ENCODE measurements at places on chromosomes 4 and X.
A peak's percentile ranks its signal among the peaks of the same experiment; 100 is the strongest.

DNA sequence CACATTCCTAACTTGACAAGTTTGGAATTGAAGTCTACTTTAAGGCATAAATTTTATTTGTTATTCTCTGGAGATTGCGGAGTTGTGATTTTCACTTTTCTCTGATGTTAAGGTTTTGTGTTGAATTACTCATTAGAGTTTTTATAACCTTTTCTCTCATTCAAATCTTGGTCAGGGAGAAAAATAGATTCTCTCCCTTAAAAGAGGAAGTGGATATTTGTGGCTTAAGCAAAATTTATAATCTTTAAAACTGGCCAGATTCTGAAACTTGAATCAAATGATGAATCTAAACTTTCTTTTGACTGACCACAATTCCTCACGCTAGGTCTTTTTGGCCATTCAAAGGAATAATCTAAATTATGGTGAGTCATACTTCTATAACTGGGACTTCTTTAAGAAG is 361.4 kb downstream of the TEX13C start:
- DNase-seq, result no peak

- DNase-seq, result no peak
Measured at GRCh38 chr4:168509786-168510185, 12.9 kb downstream of the PALLD start.

DNA sequence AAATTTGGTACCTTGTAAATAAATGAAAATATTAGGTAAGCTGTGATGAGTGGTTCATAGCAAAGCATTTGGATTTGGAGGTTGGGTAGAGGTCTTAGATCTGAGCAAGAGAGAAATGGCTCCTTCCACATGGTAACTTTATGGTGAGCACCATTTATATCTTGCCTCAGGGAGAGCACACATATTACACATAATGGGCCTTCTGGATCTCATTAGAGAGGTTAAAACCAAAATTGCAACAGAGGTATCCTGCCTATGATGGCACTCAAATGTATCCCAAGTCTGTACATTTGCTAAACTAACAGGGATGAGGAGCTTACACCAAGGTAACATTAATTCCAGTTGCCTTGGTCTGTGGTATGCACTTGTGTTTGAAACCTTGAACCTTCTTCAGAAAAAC is 87.1 kb upstream of the PUDP start:
- no peak for DNase-seq

DNA sequence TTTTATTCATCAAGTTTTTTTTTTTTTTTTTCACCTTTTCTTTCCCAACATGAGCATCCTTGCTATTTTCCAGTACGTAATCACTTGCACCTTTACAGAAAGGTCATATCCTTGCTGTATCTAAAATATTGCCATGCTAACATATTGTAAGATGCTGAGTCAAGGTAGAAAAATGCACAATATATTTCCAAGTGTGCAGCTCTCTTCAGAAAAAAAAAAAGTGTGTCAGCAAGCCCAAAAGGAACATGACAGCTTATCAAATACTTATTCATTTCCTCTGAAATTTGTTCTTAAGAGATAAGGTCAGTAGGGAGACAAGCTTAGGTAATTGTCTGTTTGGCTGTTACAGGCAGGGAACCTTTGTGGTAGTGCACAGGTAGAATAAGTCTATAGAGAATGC is 27.0 kb downstream of the SH2D1A start:
- no peak for DNase-seq

DNA sequence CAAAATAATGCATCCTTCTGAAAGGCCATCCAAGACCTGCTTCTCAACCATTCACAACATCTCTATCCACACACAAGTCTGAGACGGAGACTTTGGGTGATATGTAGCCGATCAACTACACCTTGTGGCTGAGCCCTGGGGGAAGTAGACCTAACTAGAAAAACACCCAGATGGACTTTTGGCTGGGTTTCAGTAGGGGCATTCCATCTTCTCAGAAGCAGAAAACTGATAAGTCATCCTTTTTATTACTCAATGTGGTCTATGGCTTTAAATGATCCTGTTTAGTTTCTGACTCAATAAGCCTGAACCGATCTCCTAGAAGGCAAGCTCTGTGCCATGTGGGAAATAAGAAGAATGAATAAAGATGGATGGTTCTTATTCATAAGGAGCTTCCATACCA is 82.5 kb upstream of the AFF2 start:
- no peak for DNase-seq

DNA sequence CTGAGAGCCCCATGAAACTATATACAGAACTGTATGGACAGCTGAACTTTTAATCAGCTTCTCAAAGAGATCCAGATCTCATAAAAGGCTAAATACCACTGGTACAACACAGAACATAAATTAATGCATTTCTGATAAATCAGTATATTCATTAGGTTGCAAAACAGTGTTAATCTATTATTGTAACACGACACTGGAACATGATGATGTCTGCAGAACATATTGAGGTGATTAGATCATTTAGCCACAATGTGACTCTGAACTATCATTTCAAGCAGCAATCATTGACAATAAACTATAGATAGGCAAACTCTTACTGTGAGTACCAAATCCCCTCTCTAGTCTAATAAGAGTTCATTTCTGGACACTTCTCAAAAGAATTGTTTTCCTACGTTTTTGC is 50.3 kb downstream of the GASK1B start:
- DNase-seq, result no peak

GRCh38 chr4:143721317-143721716 is 20.8 kb upstream of the FREM3 start:
- DNase-seq, result no peak

GRCh38 chrX:133369065-133369464 is 46.2 kb downstream of the GPC4 start:
- no peak for DNase-seq

- no peak for DNase-seq
Measured at GRCh38 chr4:81807386-81807785, 335.7 kb upstream of the RASGEF1B start.

DNA sequence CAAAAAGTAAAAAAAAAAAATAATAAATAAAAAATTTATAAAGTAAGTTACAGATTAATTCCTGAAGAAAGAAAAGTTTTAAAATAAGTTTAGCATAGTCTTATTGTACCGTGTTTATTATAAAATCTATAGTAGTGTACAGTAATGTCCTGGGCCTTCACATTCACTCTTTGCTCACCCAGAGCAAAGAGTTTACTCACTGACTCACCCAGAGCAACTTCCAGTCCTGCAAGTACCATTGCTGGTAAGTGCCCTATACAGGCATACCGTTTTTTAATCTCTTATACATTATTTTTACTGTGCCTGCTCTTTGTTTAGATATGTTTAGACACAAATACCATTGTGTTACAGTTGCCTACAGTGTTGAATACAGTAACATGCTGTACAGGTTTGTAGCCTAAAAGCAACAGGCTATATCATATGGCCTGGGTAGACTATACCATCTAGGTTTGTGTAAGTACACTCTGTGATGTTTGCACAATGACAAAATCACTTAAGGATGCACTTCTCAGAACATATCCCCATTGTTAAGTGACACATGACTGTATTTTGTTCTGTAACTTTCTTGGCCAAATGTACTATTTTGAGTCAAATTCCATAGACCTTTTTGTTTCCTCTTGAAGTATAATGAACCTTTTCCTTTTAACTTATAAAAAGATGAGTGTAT is 199.0 kb upstream of the NUDT6 start:
- no peak for DNase-seq

DNA sequence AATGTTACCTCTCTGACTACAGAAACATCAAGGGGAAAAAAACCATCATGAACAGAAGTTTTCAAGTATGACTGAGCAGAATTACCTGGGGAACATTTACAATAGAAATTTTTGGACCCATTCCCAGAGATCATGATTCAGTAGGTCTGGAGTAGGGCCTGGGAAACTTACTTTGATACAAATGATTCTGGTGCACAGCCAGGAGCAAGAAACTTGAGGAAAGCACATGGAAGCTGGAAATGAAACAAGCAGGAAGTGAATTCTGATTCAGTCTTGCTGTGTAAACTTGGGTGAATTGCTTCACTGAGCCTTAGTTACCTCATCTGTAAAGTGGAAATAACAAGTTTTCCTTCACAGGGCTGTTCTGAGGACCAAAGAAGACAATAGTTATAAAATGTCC is 192.5 kb upstream of the TAPT1 start:
- no peak for DNase-seq

DNA sequence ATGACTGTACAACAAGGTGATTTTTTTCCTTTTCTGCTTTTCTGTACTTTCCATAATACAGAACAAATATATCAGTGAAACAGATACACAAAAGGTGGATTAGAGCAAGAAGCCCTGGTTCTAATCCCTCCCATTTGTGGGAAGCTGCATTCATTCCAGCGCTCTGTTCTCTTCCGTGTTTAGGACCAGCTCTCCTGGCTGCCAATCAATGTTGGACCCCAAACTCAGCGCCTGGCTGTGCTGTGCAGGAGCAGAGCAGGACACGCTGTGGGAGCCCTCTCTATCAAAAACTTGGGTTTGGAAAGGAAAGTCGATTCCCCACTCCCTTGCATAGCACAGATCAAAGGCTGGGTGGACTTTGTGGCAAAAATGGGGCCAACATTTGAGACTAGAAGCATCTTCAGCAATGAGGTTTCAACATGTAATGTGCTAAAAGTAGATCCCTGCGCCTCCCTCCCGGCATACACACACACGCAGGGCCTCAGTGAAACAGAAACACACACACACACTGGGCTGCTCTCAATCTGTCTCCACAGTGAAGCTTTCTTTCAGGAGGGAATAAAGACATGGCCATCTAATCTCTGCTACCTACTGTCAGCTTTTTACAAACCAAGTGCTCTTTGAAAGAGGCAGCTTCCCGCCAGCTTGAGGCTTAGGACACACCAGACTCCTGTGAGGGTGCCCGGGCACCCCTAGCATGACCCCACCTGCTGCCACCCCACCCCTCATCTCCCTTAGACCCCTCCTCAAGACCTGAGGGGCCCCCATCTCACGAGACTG is 12.2 kb downstream of the WDR1 start:
- no peak for DNase-seq

- DNase-seq, result no peak
Measured at GRCh38 chr4:22456291-22456690, 59.6 kb downstream of the ADGRA3 start.

DNA sequence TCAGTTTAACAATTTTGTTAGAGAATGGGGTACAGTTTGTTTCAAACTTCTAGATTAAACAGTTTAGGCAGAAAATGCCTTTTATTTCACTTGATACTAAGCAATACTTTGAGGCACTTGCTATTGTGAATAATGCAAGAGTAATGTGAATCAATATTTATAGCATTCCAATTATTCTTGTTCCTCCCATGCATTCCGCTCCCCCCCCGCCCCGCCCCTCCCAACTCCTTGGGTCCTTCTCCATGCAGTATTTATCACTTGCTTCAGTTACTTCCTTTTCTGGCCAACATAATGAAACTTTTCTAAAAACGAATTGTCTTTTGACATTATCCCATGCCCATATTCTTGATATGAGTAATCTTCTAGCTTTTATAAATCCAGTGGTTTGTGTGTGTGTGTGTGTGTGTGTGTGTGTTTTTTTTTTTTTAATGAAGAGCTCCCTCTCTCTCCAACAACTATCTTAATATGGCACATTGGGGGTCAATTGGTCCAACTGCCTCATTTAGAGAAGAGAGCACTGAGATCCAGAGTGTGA is 1.6 kb downstream of the BANK1 start:
- DNase-seq, result no peak

- DNase-seq, result no peak
Measured at GRCh38 chr4:79147251-79147650, 178.6 kb downstream of the NAA11 start.

GRCh38 chr4:86497980-86498862 is 95.9 kb upstream of the PTPN13 start:
- no peak for DNase-seq

- no peak for DNase-seq
Measured at GRCh38 chr4:101420661-101421060, 73.3 kb upstream of the PPP3CA start.

DNA sequence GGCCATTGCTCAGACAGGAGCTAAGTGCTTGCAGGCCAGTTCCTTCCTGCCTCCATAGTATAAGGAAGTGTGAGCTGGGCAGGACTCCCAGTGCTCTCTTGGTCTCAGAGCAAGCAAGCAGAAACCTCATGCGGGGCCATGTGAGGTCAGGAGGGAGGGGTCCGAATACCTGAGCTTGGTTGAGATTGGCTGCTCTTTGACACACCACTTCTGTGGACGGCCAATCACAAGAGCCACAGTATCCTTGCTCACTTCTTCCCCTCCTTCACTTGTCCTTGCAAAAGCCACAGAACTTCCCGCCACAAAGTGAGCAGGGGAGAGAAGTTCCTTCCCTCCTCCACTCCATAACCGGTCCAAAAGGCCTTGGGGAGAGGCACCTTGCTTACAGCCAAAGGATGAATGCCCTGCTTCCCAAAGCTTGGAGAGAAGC is 56.7 kb downstream of the PRPS1 start:
- peak; percentile 38 for DNase-seq

DNA sequence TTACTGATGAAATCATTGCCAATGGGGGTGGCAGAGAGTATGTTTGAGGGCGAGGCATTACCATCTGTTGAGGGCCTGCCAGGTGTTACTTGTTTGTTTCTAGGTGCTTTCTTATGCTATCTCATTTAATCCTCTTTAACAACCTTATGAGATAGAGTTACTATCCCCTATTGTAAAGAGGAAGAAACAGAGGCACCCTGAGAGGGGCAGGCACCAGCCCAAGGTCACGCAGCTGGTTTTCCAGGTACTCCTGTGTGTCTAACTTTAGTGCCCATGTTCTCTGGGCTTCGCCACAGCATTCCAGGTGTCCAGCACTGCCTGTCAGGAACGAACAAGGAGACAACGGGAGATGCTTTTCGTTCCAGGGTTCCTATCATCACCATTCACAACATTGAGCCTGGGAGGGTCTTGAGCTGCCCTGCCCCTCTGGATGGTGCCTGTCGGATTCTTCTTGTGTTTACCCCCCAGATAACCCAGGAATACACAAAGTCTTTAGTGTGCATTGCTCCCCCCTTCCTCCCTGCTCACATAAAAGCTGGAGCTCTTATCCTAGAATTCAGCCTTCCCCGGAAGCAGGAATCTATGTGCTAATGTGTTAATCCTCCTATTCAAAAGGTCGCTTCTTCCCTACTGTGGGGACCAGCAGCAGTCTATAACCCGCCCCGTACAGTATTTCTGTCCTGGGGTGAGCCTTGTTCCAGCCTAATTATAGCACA is 24.9 kb upstream of the GPC4 start:
- no peak for DNase-seq

- DNase-seq, result no peak
Measured at GRCh38 chrX:72313707-72314641, 8.3 kb upstream of the CITED1 start.

DNA sequence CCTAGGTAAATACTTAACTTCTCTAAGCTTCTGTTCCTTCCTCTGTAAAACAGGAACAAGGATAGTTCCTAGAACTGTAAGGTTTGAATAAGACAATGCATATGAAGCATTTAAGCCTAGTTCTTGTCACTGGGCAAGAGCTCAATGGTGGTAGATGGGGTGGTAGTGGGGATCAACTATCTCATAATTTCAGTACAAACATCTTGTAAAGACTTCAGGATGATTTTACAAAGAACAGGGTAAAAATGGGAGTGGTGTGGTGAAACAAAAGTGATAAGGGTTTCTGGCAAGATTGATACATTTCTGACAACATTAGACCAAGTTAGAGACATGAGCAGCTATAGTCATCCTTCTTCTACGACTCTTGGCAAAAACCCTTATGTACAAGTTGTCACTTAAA is 137.8 kb downstream of the SCFD2 start:
- DNase-seq, result no peak
